Spleen (tissue), 13 donors: ENCODE measurements at places on chromosomes 1 and 21.

- DNase-seq = no peak
These were observed 85.2 kb upstream of the PPM1J start for GRCh38 chr1:112800289-112800688.

DNA sequence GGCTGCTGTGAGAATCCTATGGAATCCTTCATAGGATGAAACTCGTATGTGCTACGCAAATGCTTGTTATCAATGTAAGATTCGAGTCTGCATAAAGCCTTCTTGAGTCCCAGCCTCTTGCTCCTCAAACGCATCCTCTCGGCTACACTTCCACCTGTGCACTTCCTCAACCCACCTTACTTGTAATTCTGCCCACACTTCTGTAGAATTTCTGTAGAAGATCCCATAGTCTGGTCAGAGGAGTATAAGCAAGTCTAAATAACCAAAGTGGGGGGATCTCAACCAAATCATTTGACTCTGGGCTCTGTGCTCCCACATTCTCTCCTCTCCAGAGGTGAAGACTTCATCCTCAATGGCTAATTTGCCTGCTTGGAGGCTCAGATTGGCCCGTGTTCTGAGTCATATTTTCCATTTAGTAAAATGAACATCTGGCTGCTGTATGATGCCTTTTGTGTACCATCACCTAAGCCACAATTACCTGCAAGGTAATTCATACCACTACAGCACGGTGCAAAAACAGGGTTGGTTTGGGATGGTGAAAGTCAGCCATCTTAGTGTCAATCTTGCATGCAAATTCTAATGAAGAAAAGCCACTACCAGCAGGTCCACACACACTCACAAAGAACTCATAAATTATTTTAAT lies 63.2 kb downstream of the ITPKB start:
- DNase-seq = no peak

- DNase-seq = no peak
These were observed 142.1 kb upstream of the BRINP3 start for GRCh38 chr1:190619724-190620123.

DNA sequence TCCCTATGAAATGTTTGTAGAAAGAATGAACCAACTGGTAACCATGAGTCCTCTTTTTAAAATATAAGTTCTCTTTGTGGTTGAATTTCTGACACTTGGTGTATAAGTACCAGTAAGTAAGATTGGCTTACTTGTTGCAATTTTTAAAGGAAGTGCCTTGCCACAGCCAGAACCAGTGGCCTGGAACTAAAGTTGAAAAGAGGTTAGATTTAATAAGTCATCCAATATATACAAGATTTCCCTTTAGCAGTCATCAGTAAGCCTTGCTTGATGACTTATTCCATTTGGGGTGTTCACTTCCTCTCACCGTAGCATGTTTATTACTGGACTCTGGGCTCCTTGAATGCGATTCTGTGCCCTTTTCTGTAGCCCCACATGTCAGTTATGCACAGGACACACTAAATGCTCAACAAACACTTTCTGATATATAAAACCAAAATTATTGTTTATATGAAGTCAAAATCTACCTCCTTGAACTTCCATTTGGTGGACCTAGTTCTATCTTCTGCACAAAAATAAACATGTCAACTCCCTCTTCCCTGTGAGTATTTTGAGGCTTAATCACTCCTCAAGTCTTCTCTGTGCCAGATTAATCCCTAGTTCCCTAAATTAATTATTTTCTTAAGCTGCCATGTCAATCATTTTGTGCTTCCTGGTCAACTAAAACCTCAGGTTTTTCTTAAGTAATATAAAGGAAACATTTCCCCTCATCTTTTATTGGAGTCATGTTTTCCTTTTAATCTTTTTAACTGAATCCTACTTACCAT lies 218.1 kb downstream of the ST6GALNAC3 start:
- no peak for DNase-seq

GRCh38 chr1:177907000-177907399 lies 62.9 kb downstream of the SEC16B start:
- no peak for DNase-seq

- DNase-seq = no peak
These were observed 53.6 kb downstream of the RPS6KC1 start for GRCh38 chr1:213104604-213105003.

- DNase-seq = no peak
These were observed 39.4 kb upstream of the PPIH start for GRCh38 chr1:42618866-42619265.

DNA sequence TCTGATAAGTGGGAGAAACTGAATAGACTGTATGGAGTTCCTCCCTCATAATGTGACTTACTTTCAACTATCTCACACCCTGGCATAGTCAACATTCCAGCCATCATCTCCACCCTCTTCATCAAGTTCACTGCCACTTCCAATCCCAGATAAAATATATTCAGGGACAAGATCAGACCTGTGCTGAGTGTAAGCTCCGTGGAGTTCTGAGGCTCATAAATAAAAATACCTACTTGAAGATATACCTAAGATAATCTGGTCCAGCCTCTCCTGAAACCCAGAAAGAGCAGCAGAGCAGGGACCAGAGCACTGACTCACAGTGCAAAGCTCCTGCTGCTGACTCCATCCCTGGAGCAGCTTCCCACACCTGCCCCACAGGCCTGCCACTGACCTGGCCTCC lies 1.7 kb upstream of the LCE7A start:
- DNase-seq = no peak

GRCh38 chr1:83632906-83633305 lies 366.0 kb downstream of the TTLL7 start:
- DNase-seq = no peak

GRCh38 chr1:219659684-219660083 lies 46.8 kb upstream of the ZC3H11B start:
- no peak for DNase-seq

GRCh38 chr1:97907886-97908285 lies 12.9 kb downstream of the DPYD start:
- no peak for DNase-seq

- DNase-seq = no peak
These were observed 218.3 kb upstream of the HOOK1 start for GRCh38 chr1:59596432-59596831.

DNA sequence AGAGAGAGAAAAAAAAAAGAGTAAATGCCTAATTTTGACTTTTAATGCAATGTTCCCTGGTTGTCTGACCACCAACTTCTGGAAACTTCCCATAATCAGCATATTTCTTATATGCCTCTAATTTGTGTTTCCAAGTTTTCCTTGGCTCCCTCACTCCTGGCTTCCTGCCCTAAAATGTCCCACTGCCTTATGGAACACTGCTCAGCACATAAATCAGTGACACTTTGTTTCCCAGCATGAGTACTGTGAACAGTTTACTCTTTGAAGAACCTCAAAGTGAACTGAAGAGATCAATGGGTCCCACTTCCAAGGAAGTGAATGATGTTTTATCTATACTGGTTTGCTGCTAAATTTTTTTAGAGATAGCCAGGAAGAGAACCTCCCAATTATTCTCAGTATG lies 271.3 kb upstream of the PRMT6 start:
- DNase-seq = no peak

- DNase-seq = no peak
These were observed 171.1 kb downstream of the DAB1 start for GRCh38 chr1:57252597-57253294.

DNA sequence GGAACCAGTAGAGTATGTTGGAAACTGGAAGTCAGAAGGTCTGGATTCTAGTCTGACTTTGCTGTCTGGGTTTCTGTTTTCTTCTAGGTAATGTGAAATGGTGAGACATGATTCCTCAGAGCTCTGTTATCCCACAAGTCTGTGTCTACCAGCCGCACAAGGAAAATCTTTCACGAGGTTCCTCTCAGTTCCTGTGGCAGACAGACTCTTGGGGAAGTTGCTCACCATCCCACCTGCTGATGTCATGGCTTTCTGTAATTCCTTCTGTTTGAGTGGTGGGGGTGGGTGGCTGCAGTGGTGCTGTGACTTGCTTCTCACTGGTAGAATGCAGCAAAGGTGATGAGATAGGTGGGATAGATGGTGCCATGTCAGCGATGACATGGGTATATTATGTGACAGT lies 17.1 kb upstream of the SCMH1 start:
- no peak for DNase-seq

GRCh38 chr1:182262425-182262824 lies 129.2 kb downstream of the GLUL start:
- DNase-seq = no peak

DNA sequence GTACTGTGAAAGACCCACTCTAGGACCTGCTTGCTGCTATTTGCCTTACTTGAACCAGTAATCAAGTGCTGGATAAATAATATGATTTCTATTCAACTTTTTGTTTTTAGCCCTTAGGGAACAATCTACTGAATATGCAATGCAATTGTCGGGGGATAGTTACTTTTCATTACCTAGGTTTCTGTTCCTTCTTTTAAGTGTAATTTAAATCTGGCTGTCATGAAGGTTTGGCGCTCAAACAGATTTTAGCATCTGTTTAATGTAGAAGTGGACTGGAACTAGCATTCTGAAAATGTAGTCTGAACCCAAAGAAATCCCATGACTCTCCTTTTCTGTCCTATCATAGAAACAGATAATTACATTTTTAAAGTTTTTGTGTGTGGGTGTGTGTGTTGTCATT lies 4.8 kb downstream of the MGST3 start:
- DNase-seq = no peak

GRCh38 chr21:42864815-42865775 lies 14.2 kb downstream of the WDR4 start:
- no peak for DNase-seq

DNA sequence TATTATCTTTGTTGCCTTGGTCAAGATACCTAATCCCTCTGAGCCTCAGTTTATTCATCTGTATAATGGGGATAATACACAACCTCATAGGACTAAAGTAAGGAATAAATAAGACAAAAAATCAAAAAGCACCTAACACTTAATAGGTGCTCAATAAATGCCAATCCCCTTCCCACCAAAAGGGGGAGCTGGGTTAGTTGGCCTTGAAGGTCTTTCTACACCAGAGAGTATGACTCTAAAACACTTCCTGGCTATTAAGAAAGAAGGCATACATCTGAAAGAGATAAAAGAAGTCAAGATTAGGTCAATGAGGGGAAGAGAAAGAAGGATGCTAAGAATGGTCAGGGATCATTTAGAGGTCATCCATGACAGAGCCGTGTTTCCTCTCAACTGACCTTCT lies 11.1 kb downstream of the VSIG8 start:
- no peak for DNase-seq

DNA sequence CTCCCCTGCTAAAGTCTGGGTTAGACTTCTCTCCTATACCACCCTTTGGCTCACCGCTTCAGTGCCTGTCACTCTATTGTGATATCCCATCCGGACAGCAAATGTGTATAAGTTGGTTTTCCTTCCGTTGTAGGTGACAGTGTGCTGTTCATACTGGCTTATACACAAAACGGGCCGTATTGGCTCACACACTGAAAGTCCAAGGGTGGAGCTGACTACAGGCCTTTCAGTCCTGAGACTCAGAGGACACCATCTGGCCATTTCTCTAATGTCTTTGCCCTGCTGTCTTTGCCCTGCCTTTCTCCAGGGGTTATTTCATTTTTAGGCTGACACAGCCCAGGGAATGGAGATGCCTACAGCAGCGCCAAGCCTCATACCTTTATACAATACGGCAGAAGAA lies 90.7 kb downstream of the URB2 start:
- no peak for DNase-seq

GRCh38 chr1:176903474-176903873 lies 261.0 kb downstream of the ASTN1 start:
- no peak for DNase-seq

DNA sequence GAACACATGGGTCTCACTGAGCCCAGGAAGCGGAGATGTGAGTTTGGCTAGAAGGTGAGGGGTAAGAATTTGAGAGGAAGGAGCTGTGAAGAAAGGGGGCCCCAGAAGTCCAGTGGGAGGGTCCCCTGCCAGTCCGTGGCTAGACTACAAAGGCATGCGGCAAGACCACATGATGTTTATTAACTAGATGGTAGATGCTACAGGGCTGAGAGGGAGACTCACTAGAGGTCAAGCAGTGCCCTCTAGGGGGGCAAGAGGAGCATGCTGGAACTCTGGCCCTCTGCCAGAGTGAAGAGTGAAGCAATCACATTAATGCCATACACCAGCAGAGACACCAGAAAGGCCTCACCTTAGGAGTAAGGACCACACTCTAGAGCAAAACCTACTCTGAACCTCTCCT lies 12.2 kb downstream of the KIAA0319L start:
- DNase-seq = no peak

- DNase-seq = no peak
These were observed 4.8 kb downstream of the ARHGEF16 start for GRCh38 chr1:3459051-3459908.

DNA sequence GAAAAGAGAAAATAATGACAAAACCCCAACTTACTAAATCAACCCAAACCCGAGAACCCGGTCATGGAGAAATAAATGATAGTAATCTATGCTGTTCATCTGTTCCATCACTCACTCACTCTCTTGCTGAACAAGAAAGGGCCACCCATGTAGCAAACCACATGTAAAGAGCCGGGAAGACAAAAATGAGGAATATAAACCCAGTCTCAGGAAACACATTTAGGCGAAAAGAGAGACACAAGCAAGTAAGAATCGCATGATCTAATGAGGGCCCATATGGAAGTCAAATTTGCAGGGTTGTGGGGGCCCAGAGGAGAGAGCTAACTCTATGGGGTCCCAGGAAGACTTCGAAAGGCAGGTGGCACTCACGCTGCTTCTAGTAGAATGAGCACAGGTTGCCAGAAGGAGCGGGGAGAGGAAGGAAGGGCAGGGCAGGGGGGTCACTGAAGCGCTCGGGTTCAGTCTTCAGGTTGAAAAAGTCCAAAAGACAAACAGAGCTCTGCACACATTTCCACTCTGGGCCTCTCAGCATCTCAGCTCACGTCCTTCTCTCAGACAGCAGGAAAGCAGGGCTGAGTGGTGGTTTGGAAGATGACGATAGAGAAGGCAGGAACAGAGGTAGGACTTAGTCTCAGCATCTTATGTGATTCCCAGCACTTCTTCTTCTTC lies 142.9 kb upstream of the KRTAP19-8 start:
- DNase-seq = no peak

DNA sequence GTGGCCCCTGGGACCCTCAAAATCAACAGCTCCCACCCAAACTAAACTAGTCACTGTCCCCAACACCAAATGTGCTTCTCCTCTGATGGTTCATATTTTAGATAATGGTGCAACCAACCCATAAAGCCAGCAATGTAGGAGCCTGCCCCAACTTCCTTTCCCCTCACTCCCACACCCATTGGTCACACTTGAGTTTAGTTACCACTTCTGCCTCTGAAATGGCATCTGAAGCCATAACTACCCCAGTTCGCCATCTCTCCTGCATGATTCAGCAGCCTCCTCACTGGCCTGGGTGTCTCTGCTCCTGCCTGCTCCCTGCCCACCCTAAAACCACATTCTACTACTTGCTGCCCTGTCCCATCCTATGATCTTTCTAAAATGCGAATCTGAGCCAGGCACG lies 3.4 kb upstream of the CDCP2 start:
- DNase-seq = peak; percentile 18
